Stomach (tissue), 19 donors: ENCODE measurements at places on chromosomes 11 and 22. TPM values are rescaled to one million over a fixed set of nuclear protein-coding genes. Genes with fewer than 3 reads are reported as not detected.

- no peaks in the 10 kb centered on the region for H3K36me3 ChIP-seq
- H3K4me1 ChIP-seq, result no peaks in the 10 kb centered on the region
- no peak overlapping the region for H3K4me3 ChIP-seq
These were observed 28.8 kb downstream of the PRDM10 start for GRCh38 chr11:129973809-129974208.

Gene TMPRSS4
- total RNA-seq, result 4.9 TPM

- peaks cover 11% of the 10 kb centered on the region for H3K4me1 ChIP-seq
- H3K27me3 ChIP-seq, result no peaks in the 10 kb centered on the region
- H3K36me3 ChIP-seq, result peaks cover 21% of the 10 kb centered on the region
- no peak for DNase-seq
- no peak overlapping the region for H3K4me3 ChIP-seq
These were observed 7.2 kb downstream of the KCTD14 start for GRCh38 chr11:78015878-78016277.

GRCh38 chr22:39932166-39932565 lies 28.0 kb upstream of the TMA7B start:
- no peaks in the 10 kb centered on the region for H3K36me3 ChIP-seq
- no peak overlapping the region for H3K27ac ChIP-seq

GRCh38 chr22:29254286-29254660 lies 13.5 kb downstream of the RHBDD3 start:
- H3K36me3 ChIP-seq, result peaks cover 2% of the 10 kb centered on the region
- H3K27me3 ChIP-seq, result no peaks in the 10 kb centered on the region
- no peak for DNase-seq
- H3K27ac ChIP-seq, result no peak overlapping the region
- no peak overlapping the region for H3K4me3 ChIP-seq

Gene VPREB3
- total RNA-seq, result not detected

GRCh38 chr11:108313444-108313843 lies 90.6 kb downstream of the ATM start:
- H3K27me3 ChIP-seq, result no peaks in the 10 kb centered on the region
- no peaks in the 10 kb centered on the region for H3K4me1 ChIP-seq
- no peak for DNase-seq
- peaks cover 91% of the 10 kb centered on the region for H3K36me3 ChIP-seq
